ENCODE measurements at places on chromosomes 6 and 20.

DNA sequence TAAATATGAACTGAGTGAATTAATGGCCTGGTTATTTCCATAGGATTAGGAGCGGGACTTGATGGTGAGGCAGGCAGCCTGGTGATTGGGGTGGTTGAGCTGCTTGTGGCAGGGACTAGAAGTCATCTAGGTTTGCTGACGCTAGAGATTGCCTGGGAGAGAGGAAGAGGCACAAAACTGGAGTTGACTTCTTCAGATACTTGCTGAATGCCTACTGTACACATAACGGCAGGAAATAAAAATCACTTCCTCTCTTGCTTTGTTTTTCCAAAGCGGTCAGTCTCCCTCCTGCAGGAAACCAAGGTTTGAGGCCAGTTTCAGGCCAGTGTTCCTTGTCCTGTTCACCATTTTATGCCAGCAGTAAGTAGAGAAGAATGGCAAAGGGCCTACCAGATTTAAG is 36.7 kb upstream of the MYLIP start:
- no peak for DNase-seq

GRCh38 chr6:126795161-126795560 is 323.3 kb upstream of the RSPO3 start:
- DNase-seq = no peak

GRCh38 chr6:121731381-121731780 is 295.9 kb downstream of the GJA1 start:
- no peak for DNase-seq

DNA sequence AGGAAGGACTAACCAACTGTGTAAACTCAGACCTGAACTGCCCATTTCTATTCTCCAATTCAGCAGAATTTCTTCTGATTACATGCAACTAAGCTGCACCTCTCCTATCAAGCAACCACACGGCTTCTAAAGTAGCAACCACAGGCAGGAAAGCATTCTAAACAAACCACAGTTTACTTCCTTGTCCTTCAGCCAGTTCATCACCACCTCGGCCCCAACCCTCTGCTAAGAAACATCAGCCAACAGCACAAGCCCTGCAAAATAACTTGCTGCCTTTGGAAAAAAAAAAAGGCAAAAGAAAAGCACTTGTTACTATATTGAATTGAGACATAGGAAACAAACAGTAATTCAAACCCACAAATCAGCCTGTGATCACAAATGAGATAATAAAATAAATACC is 140.3 kb downstream of the NFATC2 start:
- DNase-seq = no peak

GRCh38 chr20:55095745-55096400 is 620.5 kb downstream of the DOK5 start:
- no peak for DNase-seq

DNA sequence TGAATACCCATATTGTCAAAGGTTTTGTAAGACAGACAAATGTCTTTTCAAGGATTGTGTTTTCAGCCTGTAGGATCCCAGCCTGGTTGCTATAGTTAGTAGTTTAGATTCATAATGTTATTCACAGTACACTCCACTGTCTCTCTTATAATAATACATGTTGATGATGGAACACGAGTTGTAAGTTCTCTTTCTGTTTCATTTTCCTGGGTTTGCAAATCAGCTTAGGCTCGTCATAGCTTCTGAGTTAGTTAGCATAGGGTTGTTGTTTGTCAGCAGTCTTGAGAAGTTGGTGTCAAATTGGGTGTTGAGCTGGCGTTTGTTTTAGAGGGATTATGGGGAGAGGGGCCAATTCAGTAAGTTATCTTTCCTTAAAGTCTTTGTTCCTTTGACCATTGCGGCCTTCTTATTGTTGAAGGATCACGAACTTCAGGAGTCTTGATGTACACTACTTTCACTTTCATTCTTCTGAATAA is 45.8 kb downstream of the QKI start:
- DNase-seq = no peak

- DNase-seq = no peak
These were observed 93.5 kb downstream of the CEBPB start for GRCh38 chr20:50283922-50284810.

GRCh38 chr20:19256085-19256484 is 43.6 kb downstream of the SLC24A3 start:
- DNase-seq = no peak

DNA sequence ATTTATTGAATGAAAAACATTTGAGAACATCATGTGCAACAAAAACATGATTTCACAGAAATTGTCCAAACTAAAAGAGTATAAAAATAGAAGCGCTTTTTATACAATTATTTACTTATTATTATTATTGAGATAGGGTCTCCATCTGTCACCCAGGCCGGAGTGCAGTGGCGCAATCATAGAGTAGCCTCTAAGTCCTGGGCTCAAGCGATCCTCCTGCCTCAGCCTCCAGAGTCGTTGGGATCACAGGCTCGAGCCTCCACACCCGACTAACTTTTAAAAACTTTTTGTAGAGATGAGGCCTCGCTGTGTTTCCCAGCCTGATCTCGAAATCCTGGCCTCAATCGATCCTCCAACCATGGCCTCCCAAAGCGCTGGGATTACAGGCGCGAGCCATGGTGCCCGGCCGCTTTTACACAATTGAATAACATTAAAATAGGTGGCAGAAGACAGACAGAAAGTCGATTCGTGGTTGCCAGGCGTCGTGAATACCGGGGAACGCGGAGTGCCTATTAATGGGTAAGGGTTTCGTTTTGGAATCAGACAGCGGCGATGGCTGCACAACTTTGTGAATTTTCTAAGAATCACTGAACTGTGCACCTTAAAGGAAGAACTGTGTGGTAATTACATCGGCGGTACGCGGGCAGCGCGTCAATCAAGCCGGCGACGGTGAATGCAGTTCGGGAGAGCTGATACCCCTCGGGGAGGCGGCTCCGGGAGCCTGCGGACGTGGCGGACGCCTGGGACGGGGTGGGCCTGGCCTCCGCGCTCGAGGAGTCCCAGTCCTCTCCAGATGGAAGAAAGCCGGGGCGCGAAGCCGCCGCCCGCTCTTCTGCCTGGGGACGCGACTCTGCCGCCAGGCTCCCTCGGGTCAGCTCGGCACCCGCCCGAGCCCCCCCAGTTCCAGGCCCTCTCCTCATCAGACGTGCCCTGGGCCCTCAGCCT is 807 bp downstream of the TBC1D20 start:
- DNase-seq = peak; percentile 52

- DNase-seq = no peak
These were observed 27.5 kb downstream of the LAMA5 start for GRCh38 chr20:62339647-62340062.

- peak; percentile 52 for DNase-seq
These were observed 80.3 kb upstream of the HTR1E start for GRCh38 chr6:86856937-86857563.

DNA sequence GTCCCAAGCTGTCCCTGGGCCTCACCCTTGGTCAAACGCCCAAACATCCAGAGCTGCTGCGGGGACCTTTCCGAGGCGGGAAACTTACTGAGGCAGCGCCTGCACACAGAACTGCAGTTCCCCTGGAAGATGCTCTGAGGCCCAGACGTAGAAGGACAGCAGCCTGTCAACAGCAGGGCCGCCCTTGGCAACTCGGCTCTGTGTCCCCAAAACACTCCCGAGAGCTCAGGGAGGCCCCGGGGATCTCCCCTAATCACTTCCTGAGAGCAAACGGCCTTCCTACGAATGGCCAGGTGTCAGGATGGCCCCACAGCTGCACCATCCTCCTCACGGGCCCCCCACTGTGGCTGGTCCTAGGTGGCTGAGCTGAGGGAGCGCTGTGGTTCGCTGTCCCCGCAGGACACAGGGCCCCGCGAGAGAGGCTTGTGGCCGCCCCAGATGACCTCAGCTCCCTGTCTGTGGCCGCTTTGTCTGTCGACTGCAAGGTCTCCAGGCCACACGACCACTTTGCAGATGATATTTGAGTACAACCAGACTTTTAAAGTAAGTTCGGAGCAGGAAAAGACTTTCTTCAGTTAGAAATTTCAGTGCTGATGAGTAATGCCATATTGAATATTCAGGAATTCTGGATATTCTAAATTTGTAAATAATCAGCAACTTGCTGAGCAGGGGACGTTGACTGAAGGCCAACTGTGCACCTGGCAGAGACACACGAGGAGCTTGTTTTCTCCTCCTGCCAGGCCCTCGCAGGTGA is 46.0 kb downstream of the DLL1 start:
- no peak for DNase-seq

- no peak for DNase-seq
These were observed 56.0 kb downstream of the CLIC5 start for GRCh38 chr6:45959534-45960145.

DNA sequence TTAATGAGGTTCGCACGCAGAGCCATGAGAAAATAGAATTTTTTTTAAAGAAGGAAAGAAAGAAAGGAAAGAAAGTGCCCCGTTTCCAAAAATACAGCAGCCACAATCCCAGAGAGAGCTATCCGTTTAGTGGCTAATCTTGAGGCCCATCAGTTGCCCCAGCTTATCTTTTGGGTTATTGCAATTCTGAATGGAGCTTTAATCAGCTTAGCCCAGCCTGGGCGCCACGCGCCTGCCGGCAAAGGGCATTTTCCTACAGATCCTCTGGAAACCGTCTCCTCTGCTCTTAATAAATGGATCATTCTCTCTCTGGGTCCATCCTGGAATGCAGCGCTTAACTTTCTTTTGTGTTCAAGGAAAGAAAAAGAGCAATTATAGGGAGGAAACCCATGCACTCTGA is 413.3 kb downstream of the MAFB start:
- peak; percentile 26 for DNase-seq

DNA sequence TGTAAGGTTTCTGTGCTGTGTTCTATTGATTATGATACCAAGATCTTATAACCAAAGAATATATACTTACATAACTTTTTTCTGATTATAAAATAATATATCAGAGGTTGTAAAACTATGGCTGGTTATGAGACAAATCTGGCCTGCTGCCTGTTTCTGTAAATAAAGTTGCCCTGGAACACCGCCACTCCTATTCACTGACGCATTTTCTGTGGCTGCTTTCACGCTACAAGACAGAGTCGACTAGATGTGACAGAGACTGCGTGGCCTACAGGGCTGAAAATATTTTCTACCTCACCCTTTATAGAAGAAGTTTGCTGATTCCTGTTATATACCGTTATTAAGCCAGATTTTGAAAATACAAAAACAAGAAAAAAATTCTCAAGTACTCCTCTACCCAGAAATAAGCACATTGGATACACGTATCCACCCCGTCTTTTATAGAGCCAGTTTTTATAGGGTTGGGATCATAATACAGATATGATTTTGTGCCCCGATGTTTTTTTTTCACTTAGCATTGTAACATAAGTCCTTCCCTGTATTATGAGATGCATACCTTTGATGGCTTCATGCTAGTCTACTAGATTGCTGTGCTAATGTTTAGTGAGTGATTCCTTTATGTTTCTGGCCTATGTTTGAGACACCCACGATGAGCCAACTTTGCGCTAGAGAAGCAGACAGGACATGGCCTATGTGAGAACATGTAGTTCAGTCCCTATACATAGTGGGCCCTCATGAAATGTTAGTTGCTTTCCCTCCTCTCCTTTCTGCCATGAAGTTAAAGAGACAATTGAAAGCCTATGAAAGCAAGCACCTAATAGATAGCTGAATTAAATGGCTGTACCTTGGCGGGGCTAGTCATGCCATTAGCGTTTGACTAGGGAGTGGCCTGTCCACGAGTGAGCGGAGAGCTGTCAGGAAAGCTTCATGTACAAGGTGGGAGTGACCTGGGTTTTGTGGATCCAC is 98.1 kb upstream of the KCNK16 start:
- no peak for DNase-seq

- no peak for DNase-seq
These were observed 58.0 kb downstream of the CD2AP start for GRCh38 chr6:47535316-47536225.

GRCh38 chr6:71887006-71887743 is 825 bp downstream of the RIMS1 start:
- DNase-seq = no peak

DNA sequence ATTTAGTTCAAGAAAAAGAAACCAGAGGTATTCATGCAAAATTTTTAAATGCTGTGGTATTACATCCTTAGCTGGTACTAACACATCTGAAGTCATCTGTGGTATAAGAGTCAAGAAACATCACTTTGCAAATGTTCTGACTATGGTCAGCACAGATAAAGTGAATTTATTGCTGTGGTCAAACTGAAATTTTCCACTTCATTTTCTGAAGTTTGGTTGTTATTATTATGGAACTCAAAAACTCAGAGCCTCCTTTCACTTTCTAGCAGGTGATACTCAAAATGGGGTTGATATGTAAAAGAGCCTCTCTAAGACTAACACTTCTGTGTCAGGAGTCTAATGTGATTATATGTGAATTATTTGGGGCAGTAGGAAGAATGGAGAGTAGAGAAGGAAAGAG is 257.8 kb downstream of the RNGTT start:
- no peak for DNase-seq

GRCh38 chr6:159080217-159080976 is 35.6 kb upstream of the TAGAP start:
- DNase-seq = no peak

Measured in BE2C (cell line).